A172 (cell line): ENCODE measurements at places on chromosomes 1 and 21.

GRCh38 chr1:32112806-32113375 lies 5.0 kb downstream of the KPNA6 start:
- no peak for DNase-seq

DNA sequence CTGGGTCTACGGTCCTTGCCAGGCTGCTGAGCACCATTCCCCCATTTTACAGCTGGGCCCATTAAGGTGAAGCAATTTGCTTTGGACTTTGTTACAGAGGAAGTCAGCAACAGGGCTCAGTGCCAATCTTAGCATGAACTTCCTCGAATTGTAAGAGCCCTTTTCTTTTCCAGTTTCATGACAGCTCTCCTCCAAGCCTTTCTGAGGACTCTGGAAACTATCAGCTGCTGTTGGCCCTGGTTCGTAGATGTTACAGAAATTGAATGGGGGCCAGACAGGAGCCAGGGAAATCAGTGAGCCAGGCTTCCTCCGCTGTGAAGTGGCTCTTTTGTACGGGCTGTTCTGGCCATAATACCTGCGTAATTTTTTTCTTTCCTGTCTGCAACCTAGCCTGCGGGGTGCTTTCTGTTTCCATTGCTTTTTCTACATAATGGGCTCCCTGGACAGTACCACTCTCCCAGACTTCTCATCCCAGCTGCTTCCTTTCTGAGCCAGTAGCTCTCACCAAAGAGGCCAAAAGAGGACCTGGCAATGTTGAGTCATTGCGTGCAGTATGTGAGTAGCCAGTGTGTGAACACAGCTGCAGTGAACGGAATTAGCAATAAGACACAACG lies 386.3 kb downstream of the DISC1 start:
- no peak for DNase-seq

DNA sequence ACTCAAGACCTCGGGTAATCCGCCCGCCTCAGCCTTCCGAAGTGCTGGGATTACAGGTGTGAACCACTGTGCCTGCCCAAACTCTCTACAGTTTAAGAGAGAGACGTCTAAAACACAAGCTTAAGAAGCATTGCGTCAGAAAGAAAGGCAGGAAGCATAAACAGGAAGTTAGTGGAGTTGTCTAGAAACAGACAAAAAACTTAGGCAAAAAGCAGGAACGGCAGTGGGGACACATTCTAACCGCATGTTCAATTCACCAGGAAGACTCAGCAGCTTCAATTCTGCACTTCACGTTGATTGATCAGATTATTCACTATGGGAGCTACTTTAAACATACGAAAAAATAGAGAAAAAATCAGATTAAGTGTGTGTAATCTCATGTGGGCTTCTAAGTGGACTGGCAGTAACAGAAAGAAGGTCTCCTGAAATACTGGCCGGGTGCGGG lies 7.4 kb downstream of the CFAP74 start:
- no peak for DNase-seq

DNA sequence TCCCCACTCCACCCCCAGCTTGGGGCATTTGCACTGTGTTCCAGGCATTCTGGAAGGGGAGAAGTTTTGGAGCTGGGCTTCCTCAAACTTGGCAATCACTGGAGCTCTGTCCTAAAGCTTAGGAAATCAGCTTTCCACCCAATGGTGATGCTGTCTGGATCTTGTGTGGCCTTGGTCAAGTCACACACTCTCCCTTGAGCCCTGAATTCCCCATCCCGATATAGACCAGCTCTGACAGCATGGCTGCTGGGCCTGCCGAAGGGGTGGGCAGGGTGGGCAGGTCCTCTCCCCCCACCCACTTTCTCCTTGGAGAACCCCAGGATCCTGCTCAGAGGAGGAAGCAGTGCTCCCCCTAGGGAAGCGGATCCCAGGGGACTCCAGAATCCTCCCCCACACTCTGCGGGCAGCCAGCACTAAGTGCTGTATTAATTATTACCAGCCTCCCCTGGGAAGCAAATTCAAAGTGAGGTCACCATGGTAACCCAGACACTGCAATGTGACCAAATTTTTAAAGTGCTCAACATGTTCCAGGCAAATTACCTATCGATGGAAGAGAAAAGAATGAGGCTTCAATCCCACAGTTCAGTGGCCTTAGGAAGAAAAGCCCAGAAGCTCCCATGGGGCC lies 21.3 kb upstream of the LDLRAP1 start:
- no peak for DNase-seq

DNA sequence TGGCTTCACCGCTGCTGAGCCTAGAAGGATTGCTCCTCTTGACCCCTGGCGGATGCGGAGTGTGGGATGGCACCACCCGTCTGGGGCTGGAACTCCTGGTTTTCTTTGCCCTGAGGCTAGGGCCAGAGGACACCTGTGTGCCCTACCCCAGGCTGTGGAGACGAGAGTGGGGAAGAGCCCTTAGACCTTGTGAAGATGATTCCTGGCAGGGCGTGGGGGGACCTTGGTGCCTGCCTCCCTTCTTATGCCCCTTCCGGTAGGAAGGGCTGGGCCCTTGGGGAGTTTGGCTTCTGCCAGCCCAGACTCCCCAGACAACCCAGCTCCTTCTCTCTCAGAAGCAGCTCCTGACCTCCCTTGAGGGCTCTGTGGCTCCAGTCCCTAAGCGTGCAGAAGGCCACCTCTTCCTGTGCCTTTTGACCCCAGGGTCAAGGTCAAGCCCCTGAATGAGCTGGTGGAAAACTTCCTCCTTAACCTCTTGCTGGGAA lies 891 bp downstream of the RPS6KA1 start:
- DNase-seq = no peak

DNA sequence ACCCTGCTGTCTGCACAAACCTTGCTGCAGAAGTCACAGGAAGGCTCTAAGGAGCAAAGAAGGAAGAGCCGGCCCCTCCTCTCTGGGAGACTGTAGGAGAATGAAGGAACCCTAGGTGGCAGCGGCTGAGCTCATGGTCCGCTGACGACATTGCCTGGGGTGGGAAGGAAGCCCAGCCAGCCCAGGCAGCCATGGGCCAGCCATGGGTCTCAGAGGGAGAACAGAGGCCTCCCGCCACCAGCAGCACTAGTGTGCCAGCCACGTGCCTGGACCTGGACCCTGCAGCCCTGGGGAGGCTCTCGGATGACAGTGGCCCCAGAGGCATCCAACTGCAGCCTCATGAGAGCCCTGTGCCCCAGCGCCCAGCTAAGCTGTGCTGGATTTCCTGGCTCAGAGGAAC lies 49.2 kb upstream of the POFUT2 start:
- peak; percentile 62 for DNase-seq

- DNase-seq = no peak
These were observed 322.8 kb downstream of the PAPPA2 start for GRCh38 chr1:176785791-176786190.
